ENCODE measurements at places on chromosomes 1 and 21. TPM values are rescaled to one million over a fixed set of nuclear protein-coding genes. Genes with fewer than 3 reads are reported as not detected.
A peak's percentile ranks its signal among the peaks of the same experiment; 100 is the strongest.

Gene FYB2
- total RNA-seq, result not detected

Gene OPN3
- 13.6 TPM for total RNA-seq

Gene LRRN2
- not detected for total RNA-seq

Gene NBPF20
- 1.4 TPM for total RNA-seq

Gene S1PR1
- 125 TPM for total RNA-seq

GRCh38 chr1:5891736-5892135, 100.5 kb downstream of the NPHP4 start:
- no peak for DNase-seq

DNA sequence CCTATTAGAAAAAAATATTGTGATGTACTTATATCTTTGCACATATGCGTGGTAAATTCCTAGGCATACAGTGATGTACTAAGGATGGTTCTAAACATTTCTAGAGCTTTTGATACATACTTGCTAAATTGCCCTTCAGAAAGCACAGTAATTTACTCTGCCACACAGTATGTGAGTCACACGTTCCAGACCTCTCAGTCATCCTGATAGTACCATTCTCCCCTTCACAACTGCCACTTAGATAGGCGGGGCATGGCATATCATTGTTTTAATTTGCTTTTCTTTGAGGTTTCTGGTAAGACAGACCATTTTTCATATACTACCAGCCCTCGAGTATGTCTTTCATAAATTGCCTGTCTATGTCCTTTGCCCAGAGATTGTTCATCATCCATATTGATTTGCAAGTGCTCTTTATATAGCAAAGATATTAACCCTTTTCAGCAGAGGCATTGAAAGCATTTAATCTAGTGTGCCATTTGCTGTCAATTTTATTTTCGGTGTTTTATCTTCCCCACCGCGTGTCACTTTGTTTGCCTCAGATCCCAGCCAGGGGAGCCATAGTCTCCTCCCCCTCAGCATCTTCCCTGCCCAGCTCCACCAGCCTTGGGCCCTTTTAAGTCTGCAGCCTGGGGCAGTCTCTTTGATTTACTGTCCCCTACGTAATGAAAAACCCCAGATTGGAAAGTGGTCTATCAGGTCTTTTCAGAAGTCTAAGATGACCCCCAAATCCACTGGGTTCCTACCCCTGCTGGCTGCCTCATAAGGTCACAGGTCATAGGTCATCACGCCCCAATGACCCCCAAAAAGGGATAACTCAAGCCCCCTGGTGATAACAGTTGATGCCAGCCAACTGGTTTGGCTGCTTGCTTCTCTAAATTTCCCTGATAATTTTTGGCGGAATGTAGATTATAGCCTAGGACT, 11.8 kb upstream of the PAX7 start:
- no peak for DNase-seq

DNA sequence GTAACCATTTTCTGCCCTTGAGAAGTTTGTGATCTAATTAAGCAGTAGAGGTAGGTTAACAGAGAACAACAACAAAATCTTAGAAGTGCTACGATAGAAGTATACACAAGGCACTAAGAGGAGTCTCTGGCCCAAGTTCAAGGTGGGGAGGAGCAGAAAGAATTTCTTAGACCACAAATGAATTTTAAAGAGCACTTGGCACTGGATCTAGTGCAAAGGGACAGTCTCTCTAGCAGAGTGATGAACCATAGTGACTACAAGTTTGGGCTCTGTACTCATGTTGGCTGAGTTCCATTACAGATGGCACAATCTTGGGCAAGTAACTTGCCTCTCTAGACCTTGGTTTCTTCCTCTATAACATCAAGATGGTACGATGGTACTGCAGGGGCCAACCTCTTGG, 33.3 kb upstream of the PIGC start:
- no peak for DNase-seq

DNA sequence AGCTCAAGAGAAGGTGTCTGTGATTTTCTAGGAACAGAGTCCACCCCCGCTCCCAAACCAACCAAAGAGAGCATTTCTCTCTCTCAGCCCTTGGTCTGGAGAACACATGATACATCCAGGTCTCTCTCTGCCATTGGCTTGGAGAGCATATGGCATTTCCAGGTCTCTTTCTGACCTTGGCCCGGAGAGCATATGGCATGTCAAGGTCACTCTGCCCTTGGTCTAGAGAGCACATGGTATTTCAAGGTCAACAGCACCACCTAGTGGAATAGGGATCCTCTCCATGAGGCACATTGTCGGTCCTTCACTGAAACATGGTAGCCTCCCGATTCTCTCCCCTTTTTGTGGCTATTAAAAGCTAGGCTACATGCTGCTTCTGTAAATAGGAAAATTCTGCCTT, 437.7 kb upstream of the OLFM3 start:
- DNase-seq, result no peak

DNA sequence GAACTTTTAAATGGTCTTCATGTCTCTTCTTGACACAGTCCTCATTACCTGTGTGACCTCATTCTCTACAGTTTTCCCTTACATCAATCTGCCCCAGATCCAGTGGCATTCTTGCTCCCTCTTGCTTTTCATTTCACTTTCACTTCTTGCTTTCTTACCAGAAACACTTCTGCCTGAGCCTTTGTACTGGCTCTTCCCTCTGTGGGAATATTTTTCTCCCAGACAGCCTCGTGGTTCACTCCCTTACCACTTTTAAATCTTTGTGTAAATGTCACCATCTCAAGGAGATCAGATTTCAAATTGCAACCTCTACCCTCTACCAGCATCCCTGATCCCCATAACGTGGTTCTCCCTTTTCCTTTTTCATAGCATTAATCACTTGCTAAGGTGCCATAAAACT, 73.2 kb downstream of the DISC1 start:
- DNase-seq, result no peak

DNA sequence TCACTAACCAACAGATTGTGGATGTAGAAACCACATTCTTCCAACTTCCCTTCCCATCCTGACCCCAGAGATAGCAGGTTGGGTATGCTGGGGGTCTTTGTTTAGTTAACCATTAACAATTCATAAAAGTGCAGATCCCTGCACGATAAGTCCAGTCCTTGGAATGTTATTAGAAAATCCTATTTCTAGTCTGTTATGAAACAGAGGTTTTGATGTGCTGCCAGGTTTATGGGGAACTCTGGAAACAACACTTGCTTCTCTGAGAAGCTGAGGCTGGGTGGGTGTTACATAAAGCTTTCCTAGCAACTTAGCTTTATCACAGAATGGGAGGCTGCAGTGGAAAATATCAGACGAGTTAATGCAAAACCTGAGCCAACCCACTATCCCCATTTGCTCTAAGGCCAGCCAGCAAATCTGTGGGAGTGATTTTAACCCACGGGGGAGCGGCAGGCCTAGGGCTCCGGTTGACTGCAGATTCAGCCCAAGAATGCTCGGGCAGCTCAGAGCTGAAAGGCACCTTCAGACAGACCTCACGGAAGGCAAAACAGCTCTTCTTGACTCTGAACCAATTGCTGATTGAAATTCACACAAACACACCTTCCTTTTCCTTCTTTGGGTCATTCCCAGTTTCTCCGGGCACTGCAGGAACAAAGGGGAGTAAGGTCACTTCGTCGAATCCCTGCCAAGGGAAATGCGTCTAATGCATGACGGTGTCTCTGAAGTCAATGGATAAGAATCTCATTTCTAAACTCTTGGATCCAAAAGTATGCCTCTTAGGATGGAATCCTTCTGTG, 111.7 kb upstream of the IRF2BP2 start:
- no peak for DNase-seq

- DNase-seq, result no peak
Observed at GRCh38 chr1:167371030-167371429, 147.3 kb downstream of the CD247 start.

DNA sequence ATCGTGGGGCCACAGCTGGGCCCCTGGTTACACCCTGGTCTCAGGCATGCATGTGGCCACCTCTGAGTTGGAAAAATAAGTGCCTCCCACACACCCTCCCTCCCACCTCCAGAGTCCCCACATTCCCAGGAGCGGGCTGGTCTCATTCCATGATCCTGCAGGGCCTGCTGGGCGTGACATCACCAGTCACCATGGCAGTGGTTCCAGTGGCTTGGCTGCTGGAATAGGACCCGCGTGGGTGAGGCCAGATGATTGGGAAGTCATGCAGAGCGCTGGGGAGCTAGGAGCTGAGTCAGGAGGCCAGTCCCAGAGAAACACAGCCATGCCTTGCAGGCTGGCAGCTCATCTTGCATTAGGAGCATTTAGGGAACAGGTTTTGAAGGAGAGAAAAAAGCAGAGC, 125.4 kb upstream of the TMEM51 start:
- no peak for DNase-seq

- DNase-seq, result no peak
Observed at GRCh38 chr1:19960591-19960990, 18.8 kb downstream of the PLA2G2A start.

- peak; percentile 65 for DNase-seq
Observed at GRCh38 chr1:223776075-223776814, 63.9 kb downstream of the CAPN2 start.

- no peak for DNase-seq
Observed at GRCh38 chr1:77506771-77507170, 175.7 kb downstream of the ZZZ3 start.

GRCh38 chr1:13619909-13620308, 36.3 kb downstream of the PDPN start:
- no peak for DNase-seq

Measured in activated naive CD4-positive, alpha-beta T cell treated with anti-CD3 and anti-CD28 coated beads, Interleukin-2, amount 50 U/mL, for 72 hours (primary cell).